ENCODE measurements at places on chromosomes 16 and 17. TPM values are rescaled to one million over a fixed set of nuclear protein-coding genes. Genes with fewer than 3 reads are reported as not detected.

TNS4 gene
- not detected for total RNA-seq

NPIPA3 gene
- not detected for total RNA-seq

MYH2 gene
- total RNA-seq = not detected

C1QTNF8 gene
- total RNA-seq = not detected
